GM23248 (cell line): ENCODE measurements at places on chromosomes 6 and 20. TPM values are rescaled to one million over a fixed set of nuclear protein-coding genes. Genes with fewer than 3 reads are reported as not detected.

Gene FAM162B
- polyA plus RNA-seq = not detected in 2 replicates

GRCh38 chr6:37442416-37443215, 9.6 kb downstream of the CMTR1 start:
- DNase-seq = peak; percentile 31

- DNase-seq = no peak
Measured at GRCh38 chr6:156310701-156311100, 466.5 kb upstream of the ARID1B start.

Gene MUCL3
- not detected in 2 replicates for polyA plus RNA-seq

DNA sequence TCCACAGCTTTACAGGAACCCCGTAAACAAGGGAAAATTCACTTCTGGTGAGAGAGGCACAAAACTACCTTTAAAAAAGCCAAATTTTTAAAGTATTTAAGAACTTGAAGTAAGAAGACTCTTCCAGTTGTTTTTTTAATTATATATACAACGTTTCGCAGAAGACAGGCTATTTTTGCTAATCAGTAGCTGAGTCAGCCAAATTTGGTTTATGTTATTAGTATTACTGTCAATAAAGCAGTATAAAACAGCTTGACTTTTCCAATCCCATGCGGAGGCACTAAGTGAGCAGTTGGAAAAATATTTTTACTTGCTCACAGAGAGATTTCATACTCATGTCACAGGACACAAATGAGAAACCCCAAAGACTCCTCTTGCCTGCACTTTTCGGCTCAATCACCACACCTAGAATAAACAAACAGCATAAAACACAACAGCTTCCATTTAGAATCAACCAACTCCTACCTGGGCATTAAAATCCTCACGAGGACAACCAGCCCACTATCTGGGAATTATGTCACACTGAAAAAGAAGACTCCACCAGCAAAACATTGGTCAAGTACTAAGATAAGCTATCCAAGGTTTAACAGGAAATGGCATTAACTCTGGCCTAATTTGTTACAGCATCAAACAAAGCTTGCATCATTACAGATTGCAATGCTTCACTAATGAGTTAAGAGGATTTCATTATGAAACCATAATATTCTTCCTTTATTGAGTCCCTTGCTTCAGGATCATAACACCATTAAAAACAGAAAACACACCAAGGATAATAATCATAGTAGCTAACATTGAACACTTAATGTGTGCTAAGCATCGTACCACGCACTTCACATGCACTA, 26.3 kb downstream of the ELOVL5 start:
- peak; percentile 51 for DNase-seq
